Stimulated activated naive B cell treated with anti-CD40 and anti-IgM and Interleukin-4, amounts not matched to agents 10 μg/mL and 1 μg/mL and 100 μg/mL, for 72 hours (primary cell): ENCODE measurements at places on chromosomes 7 and 10.

DNA sequence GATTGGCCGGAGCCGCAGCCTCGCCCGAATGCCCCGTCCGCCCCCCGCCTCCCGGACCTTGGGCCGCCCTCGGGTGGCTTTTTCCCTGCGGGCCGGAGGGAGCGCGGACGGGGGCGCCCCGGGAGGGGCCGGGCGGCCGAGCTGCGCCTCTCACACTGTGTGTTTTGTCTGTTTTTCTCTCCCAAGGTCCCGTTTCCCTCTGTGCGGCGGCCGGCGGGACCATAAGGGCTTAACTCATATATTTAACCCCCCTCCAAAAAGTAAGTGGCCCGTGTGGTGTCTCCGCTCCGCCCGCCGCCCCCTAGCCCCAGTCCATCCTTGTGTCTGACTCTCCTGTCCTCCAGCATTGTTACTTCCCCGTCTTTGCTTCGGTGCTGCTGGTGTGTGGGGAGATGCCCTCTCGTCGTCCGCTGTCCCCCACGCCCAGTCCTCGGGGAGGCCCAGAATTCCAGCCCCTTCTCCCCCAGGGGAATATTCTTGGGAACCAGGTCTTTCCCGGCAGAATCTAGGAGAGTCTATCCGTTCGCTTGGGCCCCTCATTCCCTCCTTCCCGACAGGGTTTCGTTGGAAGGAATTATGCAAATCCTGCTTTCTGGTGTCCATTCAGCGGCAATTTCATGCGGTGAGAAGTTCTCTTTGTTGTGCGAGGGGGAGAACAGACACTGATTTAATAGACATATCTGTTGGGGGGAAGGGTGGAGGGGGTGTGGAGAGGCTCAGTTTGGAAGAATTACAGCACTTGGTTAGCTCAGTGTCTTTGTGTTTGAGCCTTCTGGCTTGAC lies 1.3 kb downstream of the LCOR start:
- peak overlapping the region; percentile 93 for H3K4me3 ChIP-seq
- H3K36me3 ChIP-seq: peaks cover 24% of the 10 kb centered on the region
- no peaks in the 10 kb centered on the region for H3K27me3 ChIP-seq
- DNase-seq: no peak
- peak overlapping the region; percentile 95 for H3K27ac ChIP-seq
- peaks cover 68% of the 10 kb centered on the region for H3K4me1 ChIP-seq

DNA sequence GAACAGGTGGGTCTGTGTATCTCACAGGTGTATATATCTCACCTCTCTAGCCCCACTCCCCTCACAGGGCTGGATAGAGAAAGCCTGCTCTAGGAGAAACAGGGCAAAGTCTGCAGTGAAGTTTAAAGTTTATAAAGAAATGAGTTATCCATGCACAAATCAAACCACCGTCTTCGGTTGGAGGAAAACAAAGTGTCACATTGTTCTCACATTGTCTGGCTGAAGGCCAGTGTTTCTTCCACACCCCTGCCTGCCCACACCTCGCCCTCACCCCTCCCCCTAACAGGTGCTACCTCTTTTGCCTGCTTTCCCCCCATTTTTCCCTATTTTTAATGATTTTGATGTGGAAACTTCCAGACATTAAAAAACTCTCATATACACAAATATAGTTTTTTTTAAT lies 25.8 kb downstream of the AQP1 start:
- peaks cover 28% of the 10 kb centered on the region for H3K27me3 ChIP-seq
- no peak overlapping the region for H3K27ac ChIP-seq
- no peak for DNase-seq

- peaks cover 10% of the 10 kb centered on the region for H3K27me3 ChIP-seq
- H3K4me1 ChIP-seq: peaks cover 3% of the 10 kb centered on the region
- no peak overlapping the region for H3K4me3 ChIP-seq
- no peak overlapping the region for H3K27ac ChIP-seq
- no peaks in the 10 kb centered on the region for H3K36me3 ChIP-seq
Observed at GRCh38 chr10:114603303-114603702, 54.8 kb downstream of the ABLIM1 start.

GRCh38 chr10:66483966-66484365 lies 441.9 kb upstream of the LRRTM3 start:
- no peak for DNase-seq
- H3K27me3 ChIP-seq: no peaks in the 10 kb centered on the region
- H3K4me3 ChIP-seq: no peak overlapping the region
- no peaks in the 10 kb centered on the region for H3K36me3 ChIP-seq
- no peaks in the 10 kb centered on the region for H3K4me1 ChIP-seq

DNA sequence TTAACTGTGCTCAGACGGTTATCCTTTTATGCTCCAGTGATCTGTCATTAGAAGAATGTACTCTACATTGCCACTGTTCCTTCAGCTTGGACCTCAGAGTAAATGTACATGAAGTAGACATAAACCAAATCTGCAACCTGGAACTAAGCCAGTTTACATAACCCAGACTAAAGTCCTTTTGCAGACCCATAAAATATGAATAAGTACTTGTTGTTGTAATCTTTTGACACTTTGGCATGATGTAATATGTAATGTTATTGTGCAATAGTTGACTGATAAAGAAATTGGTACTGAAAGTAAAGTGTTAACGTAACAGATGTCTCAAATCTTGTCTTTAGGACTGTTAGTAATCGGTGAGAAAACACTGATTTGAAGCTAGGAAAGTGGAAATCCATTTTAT lies 115.8 kb upstream of the SORCS1 start:
- no peaks in the 10 kb centered on the region for H3K36me3 ChIP-seq
- DNase-seq: no peak
- H3K4me1 ChIP-seq: no peaks in the 10 kb centered on the region
- H3K27ac ChIP-seq: no peak overlapping the region
- H3K27me3 ChIP-seq: no peaks in the 10 kb centered on the region

DNA sequence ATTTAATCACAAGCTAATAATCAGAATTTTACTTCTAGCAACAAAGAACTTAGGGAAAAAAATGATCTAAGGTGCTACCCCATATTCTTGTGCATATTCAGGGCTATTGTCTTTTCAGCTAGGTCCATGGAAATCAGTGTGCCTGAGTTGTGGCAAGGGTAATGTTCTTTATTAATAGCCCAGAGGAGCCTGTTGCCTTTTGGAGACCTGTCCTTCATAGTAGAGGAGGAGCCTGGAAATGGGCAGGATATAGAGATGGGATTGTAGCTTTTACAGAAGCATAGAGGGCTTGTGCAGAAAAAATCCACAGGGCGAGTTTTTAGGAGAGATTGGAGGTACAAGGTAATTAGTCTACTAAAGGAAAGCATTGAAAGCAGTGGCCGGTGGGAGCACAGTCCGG lies 38.9 kb downstream of the AGK start:
- H3K4me3 ChIP-seq: no peak overlapping the region
- peaks cover 10% of the 10 kb centered on the region for H3K4me1 ChIP-seq
- no peak for DNase-seq
- no peaks in the 10 kb centered on the region for H3K27me3 ChIP-seq
- no peak overlapping the region for H3K27ac ChIP-seq

DNA sequence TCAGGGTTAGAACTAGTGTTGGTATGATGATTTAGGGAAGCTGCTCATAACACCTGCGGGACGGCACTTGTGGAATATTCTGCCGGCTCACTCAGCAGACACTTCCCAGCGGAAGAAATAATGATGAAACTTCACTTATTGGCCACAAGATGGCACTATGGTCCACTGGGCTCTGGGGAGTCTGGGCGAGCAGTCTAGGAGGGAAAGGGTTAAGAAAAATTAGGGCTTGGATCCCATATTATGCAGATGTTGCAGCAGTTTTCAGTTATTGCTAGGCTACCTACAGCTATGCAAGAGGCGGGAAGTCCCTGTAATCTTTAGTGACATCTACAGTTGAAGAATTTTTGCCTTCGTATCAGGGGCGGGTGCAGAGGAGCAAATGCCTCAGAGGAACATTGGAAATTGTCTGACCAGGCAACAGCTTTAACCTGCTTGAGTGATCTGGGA lies 238.7 kb upstream of the PRSS58 start:
- H3K27ac ChIP-seq: no peak overlapping the region
- DNase-seq: no peak
- H3K36me3 ChIP-seq: no peaks in the 10 kb centered on the region
- H3K27me3 ChIP-seq: peaks cover 27% of the 10 kb centered on the region

GRCh38 chr10:58993480-58994221 lies 182.8 kb upstream of the PHYHIPL start:
- peaks cover 1% of the 10 kb centered on the region for H3K4me1 ChIP-seq
- no peaks in the 10 kb centered on the region for H3K27me3 ChIP-seq
- DNase-seq: no peak

- DNase-seq: peak; percentile 43
- peaks cover 12% of the 10 kb centered on the region for H3K36me3 ChIP-seq
- no peak overlapping the region for H3K4me3 ChIP-seq
- H3K27me3 ChIP-seq: no peaks in the 10 kb centered on the region
Observed at GRCh38 chr10:102009801-102010425, 46.1 kb downstream of the ARMH3 start.

- H3K4me1 ChIP-seq: peaks cover 32% of the 10 kb centered on the region
- H3K27ac ChIP-seq: peak overlapping the region; percentile 92
- DNase-seq: peak; percentile 15
- peak overlapping the region; percentile 71 for H3K4me3 ChIP-seq
- H3K27me3 ChIP-seq: no peaks in the 10 kb centered on the region
- no peaks in the 10 kb centered on the region for H3K36me3 ChIP-seq
Observed at GRCh38 chr10:91103384-91104192, 116.9 kb upstream of the PCGF5 start.

DNA sequence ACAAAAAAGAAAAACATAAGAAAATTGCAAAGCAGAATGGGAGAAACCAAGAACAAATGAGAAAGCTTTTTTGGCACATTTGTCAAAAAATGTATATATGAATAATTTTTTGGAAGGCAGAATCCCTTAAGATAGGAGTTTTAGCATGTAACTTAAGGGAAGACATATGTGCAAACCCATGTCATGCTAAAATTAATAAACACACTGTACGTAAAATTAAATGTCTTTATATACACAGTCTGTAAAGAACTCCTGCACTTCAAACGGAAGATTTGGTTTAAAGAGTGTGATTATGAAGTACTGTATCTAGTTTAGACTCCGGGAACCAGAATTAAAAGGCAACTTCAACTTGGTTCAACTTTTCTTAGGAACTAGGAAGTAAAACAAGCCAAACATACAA lies 369.9 kb upstream of the TEX47 start:
- H3K27me3 ChIP-seq: no peaks in the 10 kb centered on the region
- no peak overlapping the region for H3K27ac ChIP-seq
- DNase-seq: no peak
- H3K4me3 ChIP-seq: no peak overlapping the region

DNA sequence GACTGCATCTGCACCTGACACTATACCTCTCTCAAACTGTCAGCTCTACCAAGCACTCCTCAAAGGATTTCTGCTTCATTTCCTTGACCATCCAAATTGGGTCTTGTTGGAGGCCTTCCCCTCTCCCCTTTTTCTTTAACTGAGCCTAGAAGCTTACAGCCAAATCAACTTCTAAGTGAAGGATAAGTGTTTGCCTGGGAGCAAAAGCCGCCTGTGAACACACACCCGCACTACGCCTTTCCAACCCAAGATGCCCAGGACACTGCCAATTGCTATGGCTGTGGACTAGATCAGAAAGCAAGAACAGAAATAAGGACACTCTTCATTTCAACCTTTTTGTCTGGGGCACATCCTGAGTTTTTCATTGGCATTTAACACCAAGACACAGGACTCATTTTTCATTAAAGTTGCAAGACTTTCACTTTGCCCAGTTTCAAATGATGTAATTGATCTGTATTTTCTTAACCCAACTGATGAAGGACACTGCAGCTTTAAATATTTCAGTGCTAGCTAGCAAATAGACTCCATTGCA lies 52.8 kb downstream of the CPEB3 start:
- peaks cover 28% of the 10 kb centered on the region for H3K4me1 ChIP-seq
- no peak overlapping the region for H3K4me3 ChIP-seq
- H3K36me3 ChIP-seq: peaks cover 9% of the 10 kb centered on the region
- no peak overlapping the region for H3K27ac ChIP-seq
- no peaks in the 10 kb centered on the region for H3K27me3 ChIP-seq

DNA sequence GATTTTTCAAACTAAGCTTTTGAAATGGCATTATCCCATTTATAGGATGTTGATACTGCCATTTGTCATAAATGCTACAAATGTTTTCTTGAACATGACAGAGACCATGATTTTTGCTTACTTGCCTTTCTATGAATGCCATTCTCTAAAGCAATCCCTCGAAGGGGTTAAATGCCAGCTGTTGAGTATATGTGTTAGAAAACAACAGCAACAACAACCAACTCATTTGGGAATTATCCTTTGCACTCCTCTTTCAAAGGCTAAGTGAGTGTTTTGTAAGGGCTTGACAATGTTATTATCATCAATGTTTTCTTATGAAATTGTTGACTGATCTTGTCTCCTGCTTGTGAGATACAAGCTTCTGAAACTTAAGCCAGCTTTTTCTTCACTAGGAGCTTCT lies 529.4 kb downstream of the SORCS3 start:
- no peak overlapping the region for H3K27ac ChIP-seq
- H3K4me3 ChIP-seq: no peak overlapping the region

DNA sequence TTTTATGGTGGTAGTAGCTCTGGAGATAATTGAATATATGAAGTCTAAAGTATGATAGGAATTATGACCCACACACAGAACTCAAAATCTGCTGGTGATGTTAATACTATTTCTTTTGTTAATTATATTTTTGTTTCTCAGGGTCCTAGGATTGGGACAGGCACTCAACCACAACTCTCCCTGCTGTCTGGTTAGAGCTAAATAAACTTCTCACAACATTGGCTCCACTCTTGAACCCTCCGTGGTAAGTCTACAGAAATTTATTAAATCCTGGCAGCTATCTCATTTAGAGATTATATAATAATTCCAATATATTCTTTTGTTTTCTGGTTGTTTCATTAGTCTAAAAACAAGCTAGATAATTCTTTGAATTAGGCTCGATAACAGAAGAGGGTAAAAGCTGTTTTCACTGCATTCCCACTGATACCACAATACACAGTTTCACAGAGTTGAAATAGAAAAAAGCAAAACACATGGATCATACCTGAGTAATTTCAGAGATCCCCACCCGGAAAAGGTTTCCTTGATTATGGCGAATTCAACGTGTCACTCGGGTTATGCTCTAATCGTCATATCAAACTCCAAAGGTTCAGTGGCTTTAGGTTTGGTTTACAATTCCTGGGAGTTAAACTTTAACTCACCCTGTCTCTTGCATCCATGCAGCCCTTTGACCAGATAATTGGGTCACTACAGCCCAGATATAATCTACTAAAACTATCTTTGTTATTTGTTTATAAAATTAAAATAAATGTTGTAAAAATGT lies at the start of gene A1CF:
TSS of gene A1CF (minus strand) at position 531 of the 763 bp plus-strand sequence. CDS start 25,687 bp downstream, outside the sequence.
- peaks cover 7% of the 10 kb centered on the region for H3K27me3 ChIP-seq
- no peak within 1 kb of the TSS for H3K4me3 ChIP-seq
- no peak for DNase-seq
- H3K4me1 ChIP-seq: no peaks in the 10 kb centered on the region
- no peaks in the 10 kb centered on the region for H3K36me3 ChIP-seq

GRCh38 chr10:112502536-112502935 lies 55.5 kb downstream of the VTI1A start:
- no peaks in the 10 kb centered on the region for H3K27me3 ChIP-seq
- no peak overlapping the region for H3K27ac ChIP-seq
- H3K4me3 ChIP-seq: no peak overlapping the region
- peaks cover 30% of the 10 kb centered on the region for H3K36me3 ChIP-seq
- H3K4me1 ChIP-seq: no peaks in the 10 kb centered on the region
- no peak for DNase-seq

GRCh38 chr7:76364198-76364584 lies 5.4 kb upstream of the YWHAG start:
- H3K4me3 ChIP-seq: peak overlapping the region; percentile 63
- no peaks in the 10 kb centered on the region for H3K36me3 ChIP-seq
- no peak for DNase-seq
- no peaks in the 10 kb centered on the region for H3K27me3 ChIP-seq
- H3K4me1 ChIP-seq: peaks cover 22% of the 10 kb centered on the region
- peak overlapping the region; percentile 62 for H3K27ac ChIP-seq

- no peak overlapping the region for H3K27ac ChIP-seq
- H3K4me1 ChIP-seq: peaks cover 7% of the 10 kb centered on the region
- no peak for DNase-seq
- peaks cover 4% of the 10 kb centered on the region for H3K36me3 ChIP-seq
- H3K27me3 ChIP-seq: peaks cover 32% of the 10 kb centered on the region
- H3K4me3 ChIP-seq: no peak overlapping the region
Observed at GRCh38 chr10:91558473-91558872, 74.4 kb downstream of the PPP1R3C start.
